CD4-positive, alpha-beta T cell (primary cell): ENCODE measurements at places on chromosomes 5 and 9.

GRCh38 chr9:113467183-113467582 is 3.7 kb downstream of the RGS3 start:
- no peak for DNase-seq

DNA sequence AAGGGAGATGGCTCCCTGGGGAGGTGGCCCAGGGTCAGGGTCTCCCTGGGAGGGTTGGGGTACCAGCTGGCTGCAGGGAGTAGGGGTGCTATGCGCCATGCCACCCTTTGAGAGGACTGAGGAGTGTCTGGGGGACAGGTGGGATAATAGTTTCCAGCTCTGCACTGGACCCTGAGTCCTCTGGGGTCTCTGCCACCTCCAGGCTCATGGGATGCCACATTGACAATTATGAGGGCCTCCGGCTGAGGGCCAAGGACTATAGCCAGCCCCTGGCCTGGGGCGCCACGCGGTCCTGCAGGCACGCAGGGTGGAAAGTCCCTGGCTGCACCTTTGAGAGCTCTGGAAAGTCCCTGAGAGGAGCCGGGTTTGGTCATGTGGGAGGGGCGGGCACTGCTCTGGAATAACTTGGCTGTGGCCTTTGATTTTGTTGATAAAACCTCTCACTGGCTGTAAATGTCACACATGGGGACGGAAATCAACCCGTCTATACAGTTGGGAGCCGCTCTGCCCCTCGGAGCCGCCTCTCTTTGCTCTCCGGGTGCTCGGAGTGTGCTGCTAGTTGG is 16.0 kb downstream of the TRAF2 start:
- DNase-seq: peak; percentile 76

DNA sequence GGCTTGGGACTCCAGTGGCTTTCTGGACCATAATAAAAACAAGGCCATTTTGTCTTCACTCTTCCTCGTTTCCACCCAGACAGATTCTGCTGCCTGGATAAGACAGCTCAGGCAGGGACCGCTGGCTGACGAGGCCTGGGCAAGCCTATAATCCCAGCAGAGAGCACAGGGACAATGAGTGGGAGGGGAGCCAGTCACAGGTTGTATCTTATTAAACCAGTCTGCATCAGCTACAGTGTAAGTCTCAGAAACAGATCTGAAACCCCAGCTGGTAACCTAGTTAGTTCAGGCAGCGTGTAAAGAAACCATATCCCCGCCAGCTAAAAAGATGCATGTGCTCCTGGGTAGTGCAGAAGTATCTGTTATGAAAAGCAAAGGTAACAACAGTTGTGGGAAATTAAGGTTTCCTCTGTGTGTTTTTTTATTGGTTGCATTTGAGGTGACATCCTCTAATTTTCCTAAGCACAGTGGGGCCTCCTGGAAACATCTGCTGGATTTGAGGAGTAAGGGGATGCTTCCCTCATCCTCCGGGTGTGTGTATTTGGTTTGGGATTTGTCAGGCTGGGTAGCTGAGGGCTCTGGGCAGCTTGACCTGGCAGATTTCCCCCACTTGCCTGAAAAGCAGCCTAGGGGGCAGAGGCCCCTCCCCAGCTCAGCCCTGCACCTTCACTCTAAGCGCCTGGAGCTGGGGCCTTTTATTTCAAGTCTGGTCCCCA is 15.2 kb upstream of the TAL2 start:
- DNase-seq: no peak

GRCh38 chr5:161086461-161086860 is 234.4 kb upstream of the ATP10B start:
- DNase-seq: no peak

DNA sequence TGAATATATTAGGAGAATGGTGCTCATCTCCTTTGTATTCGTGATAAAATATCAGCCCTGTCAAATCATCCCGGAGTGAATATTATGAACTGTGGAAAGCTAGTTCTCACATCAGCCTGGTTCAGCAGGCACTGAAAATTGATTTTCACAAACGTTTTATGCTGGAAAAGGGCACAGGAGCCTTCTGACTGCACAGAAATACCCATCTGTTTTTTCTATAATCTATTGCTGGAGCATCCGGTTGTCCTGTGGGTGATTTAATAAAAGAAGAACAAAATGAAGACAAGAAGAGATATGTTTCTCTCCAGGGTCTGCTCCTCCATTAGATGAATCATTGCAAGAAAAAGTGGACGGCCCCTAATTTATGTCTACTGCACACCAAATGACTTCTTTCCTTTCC is 85.3 kb downstream of the PRLR start:
- no peak for DNase-seq
